ENCODE measurements at places on chromosomes 12 and 14.

DNA sequence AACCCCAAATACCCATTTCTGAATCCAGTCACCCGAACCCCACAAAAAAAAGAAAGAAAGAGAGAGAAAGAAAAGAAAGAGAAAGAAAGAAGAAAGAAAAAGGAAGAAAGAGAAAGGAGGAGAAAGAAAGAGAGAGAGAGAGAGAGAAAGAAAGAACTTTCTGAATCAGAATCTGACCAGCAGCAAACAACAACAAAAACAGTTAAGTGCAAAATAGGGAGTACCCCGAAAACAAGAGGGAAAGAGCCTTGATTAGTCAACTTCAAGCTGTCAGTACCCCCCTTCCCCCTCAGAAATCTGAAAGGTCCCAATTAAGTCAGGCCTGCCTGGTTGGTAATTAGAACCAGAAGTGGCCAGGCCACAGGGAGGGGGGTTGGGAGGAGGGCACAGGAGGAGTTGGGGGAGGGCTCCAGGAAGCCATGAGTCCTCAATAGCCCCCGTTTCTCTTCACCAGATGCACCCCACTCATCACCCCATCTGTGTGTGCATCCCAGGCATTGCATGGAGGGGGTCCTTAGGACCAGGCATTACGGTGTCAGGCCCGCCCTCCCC is 9.8 kb downstream of the RARG start:
- no peak for DNase-seq

DNA sequence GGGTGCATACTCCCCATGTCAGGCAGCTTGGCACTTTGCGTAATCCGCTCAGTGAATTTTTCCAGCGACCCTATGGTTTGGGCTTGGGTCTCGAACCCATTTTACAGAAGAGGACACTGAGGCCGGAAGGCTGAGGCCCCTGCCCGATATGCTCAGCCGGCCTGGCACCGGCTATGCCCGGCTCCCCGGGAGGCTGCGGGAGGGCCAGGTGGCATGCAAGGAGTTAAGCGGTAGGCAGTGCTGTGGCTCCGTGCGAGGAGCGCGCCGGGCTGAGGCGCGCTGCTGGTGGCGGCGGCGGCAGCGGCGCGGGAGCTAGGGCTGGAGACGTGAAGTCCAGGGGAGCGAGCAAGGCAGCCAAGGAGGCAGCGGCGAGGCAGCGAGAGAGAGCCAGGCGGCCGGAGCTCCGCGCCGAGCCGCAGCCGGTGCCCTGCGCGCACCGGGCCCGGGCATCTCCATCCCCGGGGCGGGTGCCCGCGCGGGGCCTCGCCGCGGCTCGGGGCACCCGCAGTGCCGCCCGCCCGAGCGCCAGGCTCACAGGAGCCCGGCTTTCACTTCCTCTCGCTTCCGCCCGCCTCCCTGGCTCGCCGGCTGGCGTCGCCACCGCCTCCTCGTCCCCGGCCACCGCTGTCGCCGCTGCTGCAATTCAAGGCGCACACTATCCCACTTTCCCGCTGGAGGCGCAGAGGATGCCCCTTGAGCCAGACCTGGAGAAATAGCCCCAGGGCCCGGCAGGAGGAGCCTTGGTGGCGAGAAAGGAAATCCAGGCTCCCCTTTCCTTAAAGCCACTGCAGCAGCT is at the start of gene WSCD2:
TSS of gene WSCD2 (plus strand) at position 272 of the 796 bp plus-strand sequence. CDS start 66,545 bp downstream, outside the sequence.
- peak; percentile 36 for DNase-seq

GRCh38 chr14:46432516-46432915 is 219.1 kb downstream of the RPL10L start:
- no peak for DNase-seq

GRCh38 chr14:100898465-100898864 is 5.1 kb downstream of the RTL1 start:
- no peak for DNase-seq

DNA sequence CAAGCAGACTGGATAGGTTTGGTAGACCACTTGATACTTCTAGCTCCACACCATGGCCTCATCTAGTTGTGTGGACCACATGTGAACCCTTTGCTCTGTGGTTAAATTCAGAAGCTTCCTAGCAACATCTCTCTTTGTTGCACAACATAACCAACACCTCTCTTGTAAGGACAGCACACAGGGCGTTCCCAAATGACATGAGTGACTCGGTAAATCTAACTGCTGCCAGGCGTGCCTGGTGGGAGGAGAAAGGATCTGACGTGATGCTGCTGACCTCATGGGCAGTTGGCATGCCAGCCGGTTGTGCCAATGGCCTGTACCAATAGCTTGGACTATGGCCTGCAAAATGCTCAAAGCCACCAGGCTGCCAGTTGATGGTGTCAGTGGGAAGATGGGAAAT is 93.8 kb downstream of the CPSF2 start:
- no peak for DNase-seq

DNA sequence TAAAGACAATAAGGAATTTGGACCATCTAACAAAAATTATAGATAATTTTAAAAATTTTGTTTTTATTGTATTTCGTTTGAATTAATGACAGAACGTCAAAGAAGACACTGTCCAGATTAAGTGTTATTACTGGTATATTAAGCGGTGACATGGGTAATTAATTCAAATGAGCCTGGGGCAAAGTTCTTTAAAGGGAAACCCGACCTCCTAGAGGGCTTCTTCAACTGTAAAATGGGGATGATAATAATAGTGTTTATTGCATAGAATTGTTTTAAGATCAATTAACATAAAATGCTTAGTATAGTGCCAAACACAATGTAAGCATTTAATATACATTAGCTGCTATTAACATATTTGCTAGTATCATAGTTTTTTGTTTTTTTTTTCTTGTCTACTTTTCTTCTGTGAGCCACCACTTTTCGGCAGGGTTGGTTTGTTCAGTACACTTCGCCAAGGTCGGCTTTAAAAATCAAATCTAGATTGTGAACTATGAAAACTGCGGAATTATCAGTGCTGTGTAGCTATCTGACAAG is 514 bp upstream of the LARP4 start:
- DNase-seq = peak; percentile 70

- DNase-seq = no peak
These were observed 210.1 kb upstream of the DAAM1 start for GRCh38 chr14:58978343-58978742.

DNA sequence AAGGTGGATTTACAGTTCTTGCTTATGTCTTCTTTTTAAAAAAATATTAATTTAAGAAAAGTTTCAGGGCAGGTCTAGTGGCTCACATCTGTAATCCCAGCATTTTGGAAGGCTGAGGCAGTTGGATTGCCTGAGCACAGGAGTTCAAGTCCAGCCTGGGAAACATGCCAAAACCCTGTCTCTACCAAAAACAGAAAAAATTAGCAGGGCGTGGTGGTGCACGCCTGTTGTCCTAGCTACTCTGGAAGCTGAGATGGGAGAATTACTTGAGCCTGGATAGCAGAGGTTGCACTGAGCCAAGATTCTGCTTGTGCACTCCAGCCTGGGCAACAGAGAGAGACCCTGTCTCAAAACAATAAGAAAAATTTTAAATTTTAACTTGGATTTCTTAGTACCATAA is 5.4 kb upstream of the TAS2R46 start:
- DNase-seq = no peak

DNA sequence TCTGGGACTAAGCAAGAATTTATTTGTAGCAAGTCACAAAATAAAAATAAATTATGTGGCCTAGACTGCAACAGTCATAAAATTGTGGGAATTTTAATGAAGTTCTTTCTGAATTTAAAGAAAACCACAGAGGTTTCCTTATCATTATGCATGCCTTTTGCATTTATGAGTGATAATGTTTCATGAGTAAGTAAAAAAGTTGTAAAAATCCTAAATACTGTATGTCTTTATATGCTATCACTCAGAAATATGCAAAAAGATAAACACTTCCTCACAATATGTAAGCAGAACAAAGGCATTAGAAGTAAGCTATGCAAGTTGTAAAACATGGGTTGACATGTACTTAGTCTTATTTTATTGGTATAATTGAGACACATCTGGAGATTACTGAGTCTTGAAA is 239.4 kb upstream of the PDE3A start:
- DNase-seq = no peak
